Activated CD8-positive, alpha-beta memory T cell treated with anti-CD3 and anti-CD28 coated beads for 4 hours (primary cell): ENCODE measurements at places on chromosomes 12 and 14.

DNA sequence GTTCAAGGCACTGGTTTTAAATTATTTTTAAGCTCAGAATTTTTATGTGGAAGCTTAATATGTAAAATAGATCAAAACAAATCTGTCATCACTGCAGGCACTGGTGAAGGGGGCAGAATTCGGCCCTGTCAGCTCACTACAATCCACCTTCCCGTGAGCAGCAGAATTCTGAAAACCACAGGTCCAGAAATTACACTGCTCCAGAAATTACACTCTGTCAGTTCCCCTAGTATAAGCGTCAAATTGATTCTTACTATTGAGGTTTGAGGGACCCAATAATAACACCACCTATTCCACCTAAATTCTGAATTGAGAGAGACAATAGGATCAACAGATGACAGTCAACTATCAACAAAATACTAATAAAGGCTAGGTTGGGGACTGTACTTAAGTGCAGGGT, 245.5 kb downstream of the PHLDA1 start:
- no peak for DNase-seq

DNA sequence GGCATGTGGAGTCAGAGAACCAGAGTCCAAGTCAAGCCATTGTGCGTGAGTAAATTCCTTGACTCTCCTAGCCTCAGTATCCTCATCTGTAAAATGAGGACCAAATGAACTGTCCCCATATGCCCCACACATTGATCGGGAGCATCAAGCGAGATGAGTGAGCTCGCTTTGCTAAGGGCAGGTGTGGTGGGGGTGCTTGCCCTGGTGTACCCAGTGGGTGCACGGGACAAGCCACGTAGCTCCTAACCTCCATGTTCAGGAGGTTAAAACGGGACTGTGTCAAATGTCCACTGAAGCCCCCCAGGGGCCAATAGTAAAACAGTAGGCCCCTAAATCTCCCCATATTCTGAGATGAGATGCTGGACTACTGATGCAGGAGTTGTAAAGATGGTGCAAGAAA, 60.9 kb downstream of the SERPINA3 start:
- DNase-seq: no peak

DNA sequence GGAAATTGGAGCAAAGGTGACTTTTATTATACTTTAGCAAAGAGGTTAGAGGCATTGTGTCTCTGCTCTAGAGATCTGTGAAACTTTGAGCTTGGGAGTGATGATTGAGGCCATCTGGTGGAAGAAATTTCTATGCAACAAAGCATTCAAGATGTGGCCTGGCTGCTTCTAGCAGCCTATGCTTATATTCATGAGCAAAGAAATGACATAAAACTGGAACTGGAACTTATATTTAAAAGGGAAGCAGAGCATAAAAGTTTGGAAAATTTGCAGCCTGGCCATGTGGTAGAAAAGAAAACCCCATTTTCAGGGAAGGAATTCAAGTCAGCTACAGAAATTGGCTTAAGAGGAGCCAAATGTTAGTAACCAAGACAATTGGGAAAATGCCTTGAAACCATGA, 70.4 kb downstream of the SDR9C7 start:
- DNase-seq: no peak

GRCh38 chr12:20274008-20274407, 94.3 kb upstream of the PDE3A start:
- no peak for DNase-seq

DNA sequence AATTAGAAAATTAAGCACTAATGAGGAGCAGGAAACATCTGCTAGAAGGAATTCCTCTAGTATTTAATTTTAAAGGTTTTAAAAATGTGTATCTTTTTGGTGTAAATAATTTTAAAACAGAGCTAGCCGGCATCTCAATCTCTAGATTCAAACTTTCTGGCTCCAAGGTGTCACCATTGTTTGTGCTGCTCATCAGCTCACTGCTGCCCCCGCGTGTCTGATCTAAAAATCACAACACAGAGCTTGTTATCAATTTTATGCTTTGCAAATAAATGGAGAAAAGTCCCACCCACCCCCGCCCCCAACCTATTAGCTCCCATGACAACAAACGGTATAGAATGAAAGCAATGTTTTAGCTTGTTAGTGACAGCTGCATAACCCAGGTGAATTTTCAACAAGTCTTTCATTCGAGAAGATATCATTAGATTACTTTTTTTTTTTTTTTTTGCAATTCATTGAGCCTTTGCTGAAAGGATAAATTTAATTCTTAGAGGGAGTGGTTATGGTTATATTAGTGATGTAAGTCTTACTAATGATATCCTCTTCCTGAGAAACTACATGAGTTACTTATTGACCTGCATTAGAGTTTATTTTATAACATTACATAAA, 11.3 kb upstream of the ABHD12B start:
- peak; percentile 75 for DNase-seq

DNA sequence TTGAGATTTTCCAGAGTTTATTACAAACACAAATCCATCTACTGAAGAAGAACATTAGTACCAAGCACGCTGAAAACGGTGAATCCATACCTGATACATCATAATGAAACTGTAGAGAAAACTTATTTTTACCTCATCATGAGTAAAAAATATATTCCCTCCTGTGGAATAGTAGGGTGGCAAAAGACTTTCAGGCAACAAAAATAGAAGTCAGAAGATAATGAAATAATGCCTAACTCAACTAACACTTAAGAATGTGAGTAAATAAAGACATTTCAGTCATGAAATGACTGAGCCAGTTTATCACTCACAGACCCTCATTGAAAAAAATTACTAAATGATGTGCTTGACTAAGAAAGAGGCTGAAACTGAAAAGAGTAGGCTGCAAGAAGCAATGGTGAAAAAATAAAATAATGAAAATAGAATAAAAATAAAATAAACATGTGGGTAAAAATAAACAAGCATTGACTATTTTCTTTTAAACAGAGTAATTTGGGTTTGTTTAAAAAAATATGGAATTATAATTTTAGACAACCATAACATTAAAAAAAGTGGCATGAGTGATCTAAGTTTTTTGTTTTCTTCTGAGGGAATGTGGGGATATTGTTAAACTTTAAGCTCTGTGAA, 148.6 kb downstream of the ASCL1 start:
- no peak for DNase-seq

GRCh38 chr14:34605461-34605860, 24.5 kb downstream of the SNX6 start:
- no peak for DNase-seq

GRCh38 chr14:96204151-96205058, at the start of gene BDKRB2:
Gene BDKRB2 (plus strand): TSS chr14:96204839. CDS start chr14:96237108, 32,269 bp downstream.
- no peak for DNase-seq

DNA sequence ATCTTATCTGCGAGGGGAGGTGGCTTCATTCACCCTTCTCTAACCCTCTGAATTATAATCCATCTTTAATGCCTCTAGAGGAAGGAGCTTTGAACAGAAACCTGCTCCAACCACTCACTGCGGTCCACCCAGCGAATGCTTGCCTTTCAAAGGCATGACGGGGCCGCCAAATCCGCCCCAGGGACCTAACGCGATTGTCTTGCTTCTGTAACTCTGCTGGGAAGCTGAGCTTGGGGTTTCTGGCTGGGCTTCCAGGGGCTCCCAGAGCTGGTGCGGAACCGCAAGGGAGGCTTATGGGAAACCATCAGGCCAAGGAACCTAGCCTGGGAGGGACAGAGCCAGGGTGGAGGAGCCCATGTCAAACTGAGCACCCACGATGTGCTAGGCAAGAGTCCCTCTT, 231.2 kb upstream of the LHX5 start:
- no peak for DNase-seq

- no peak for DNase-seq
Observed at GRCh38 chr12:111785651-111786050, 18.9 kb downstream of the ALDH2 start.

GRCh38 chr12:87661786-87662377, 367.3 kb downstream of the C12orf50 start:
- no peak for DNase-seq

DNA sequence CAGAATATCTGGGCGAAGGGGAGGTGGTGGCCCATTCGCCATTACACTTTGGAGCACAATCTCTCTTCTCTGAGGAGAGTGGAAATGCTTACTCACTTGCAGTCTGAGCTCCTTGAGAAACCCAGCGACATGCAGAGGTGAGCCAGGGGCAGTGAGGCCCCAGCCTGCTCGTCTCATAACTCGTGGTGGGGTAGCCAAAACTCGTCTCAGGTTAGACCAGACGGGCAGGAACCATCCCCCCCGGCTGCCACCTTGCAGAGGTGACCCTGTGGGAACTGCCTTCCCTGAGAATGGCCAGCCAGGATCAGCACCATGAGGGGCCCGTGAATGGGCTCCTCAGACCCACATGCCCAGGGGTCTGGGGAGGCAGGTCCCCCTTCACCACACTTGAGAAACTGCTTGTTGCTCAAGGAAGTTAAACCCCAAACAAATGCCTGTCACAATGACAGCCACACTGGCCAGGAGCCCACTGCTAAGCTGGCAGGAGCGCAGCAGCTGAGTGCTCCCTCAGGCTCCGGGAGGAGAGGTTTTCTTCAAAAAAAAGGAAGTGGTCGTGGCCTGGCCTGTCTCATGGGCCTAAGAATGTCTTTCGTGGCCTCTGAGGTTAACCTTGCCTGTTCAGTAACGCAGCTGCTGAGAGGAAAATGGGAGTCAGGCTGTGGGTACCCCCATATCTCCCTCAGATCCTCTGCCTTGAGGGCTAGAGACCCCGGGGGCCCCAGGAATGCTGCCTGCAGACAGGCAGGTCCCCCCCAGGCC, 9.2 kb upstream of the ALDH2 start:
- DNase-seq: no peak

- DNase-seq: no peak
Observed at GRCh38 chr14:73842851-73843250, 8.8 kb upstream of the PTGR2 start.

GRCh38 chr14:92564344-92565039, 50.9 kb downstream of the RIN3 start:
- DNase-seq: no peak

DNA sequence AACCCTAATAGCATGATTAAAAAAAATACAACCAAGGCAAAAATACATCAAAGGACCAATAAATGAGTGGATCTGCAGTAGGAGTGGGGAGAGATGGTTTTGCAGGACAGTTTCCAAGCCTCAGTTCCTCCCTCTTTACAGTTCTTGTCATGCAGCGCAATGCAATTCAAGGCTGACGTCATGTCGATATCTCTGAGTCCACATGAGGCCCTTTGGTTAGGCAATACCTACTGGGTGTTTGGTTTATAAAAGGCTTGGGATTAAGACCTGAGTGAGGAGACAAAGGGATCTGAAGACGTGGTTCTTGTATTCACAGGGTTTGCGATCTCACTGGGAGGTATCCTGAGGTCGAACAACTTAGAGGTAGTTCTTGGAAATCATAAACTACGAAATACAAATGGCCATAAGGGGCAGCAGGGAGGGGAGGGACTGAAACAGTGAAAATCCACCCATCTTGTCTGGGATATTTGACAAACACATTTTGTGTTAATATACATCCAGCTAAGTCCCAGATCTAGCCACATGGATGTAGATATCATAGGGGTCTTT, 441.0 kb downstream of the FUT8 start:
- no peak for DNase-seq

- no peak for DNase-seq
Observed at GRCh38 chr12:26869908-26870459, 37.0 kb upstream of the ITPR2 start.

DNA sequence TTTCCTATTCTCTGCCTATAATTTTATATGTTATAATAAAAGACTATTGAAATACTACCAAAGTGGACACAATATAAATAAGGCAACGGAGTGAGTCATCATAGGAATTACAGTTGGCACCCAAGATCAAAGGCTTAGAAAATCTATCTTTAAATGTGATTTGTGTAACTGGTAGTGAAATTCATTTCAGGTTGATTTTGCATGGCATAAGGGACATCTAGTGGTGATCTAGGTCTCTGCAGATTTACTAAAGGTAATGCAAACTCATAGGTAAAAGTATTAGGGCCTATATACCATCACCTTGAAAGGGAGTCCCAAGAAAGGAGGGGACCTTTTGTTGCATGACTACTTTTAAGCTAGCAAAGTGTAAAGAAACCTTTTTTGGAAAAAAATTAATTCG, 527.2 kb downstream of the NRXN3 start:
- no peak for DNase-seq

DNA sequence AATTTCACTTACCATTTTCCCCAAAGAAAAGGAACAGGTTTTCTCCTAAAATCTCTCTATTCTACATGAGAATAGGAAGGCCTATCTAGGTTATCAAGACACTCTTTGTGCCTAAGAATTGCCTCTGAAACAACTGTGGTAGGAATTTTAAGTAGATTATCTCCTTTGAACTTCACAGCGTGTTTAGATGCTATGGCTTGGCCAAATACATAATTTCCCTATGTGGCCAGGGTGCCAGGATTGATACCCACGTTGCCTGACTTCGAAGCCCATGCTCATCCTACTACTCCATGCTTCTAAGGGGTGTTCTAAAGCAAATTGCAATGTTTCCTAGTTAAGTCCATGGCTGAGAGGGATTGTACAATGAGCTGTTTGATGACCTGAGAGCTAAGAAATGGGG, 241.5 kb upstream of the FBXO33 start:
- DNase-seq: no peak

- no peak for DNase-seq
Observed at GRCh38 chr12:54019924-54020590, 8.2 kb upstream of the HOXC6 start.
